T1000 (cell line): ENCODE measurements at places on chromosomes 6 and 20.

DNA sequence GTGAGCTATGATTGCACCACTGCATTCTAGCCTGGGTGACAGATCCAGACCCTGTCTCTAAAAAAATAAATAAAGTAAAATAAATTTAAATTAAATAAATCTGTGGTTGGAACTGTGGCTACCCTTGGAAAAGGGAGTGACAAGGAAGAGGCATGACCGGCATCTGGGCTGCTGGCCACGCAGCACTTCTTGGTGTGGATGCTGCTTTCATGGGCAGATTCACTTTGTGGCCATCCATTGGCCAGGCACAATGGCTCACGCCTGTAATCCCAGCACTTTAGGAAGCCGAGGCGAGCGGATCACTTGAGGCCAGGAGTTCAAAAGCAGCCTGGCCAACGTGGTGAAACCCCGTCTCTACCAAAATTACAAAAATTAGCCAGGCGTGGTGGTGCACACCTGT is 16.1 kb downstream of the EBF4 start:
- DNase-seq, result no peak

DNA sequence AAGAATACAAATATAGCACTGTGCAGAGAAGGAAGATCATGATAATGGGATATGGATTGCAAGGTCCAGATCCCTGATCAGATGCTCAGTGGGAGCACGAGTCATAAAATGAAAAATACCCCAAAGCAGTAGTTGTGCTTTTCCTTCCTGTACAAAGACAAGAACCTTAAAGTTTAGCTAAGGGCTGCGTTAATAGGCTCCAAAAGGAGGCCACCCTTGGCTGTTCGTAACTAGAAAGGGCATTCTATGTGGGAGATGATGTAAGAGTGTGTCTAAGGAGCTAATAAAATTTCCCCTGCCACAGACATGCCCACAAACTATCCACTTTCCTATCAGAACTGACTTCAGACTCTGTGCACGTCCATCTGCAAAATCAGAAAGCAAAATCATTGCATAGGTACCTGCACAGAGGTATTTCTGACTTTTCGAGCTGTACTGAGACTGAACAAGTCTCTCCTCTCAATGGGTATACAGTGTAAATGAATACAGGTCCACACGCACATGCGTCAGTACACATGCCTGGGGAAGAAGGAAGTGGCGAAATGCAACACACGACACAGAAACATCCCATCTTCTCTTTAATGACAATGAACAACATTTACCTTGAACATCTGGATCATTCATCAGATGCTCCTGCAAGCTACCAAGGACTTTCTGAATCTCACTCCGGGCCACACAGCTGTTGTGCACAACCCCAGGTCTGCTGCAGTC is 16.9 kb upstream of the ANKRD60 start:
- no peak for DNase-seq

- DNase-seq, result no peak
These were observed 987 bp downstream of the TMEM181 start for GRCh38 chr6:158560836-158561320.

DNA sequence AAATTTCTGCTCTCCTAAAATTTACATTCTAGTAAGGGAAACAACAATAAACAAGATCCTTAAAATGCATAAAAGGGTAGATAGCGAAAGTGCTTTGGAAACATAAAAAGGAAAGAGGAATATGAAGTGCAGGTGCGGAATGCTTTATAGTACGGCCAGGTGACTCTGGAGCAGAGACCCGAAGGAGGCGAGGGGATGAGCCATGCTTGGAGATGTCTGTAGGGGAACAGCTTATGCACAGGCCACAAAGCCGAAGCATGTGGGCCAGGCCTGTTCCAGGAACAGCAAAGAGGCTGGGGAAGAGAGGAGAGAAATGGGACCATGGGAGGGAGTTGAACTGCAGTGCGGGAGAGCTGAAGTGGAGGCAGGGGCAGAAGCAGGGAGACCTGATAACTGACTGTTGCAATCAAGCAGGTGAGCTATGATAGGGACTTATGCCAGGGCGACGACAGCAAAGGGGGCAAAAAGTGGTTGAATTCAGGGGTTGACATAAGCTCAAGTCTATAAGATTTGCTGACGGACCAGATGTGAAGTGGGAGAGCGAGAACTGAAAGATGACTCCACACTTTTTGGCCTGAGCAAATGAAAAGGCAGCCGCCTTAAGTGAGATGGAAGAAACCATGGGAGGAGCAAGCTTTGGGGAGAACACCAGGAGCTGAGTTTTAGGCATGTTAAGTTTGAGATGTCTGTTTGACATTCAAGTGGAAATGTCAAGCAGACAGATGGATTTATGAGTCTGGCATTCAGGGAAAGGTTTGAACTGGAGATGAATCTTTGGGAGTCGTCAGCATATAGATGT is 83.1 kb downstream of the CNBD2 start:
- DNase-seq, result no peak

GRCh38 chr20:37359836-37360235 is 13.9 kb downstream of the SRC start:
- no peak for DNase-seq

DNA sequence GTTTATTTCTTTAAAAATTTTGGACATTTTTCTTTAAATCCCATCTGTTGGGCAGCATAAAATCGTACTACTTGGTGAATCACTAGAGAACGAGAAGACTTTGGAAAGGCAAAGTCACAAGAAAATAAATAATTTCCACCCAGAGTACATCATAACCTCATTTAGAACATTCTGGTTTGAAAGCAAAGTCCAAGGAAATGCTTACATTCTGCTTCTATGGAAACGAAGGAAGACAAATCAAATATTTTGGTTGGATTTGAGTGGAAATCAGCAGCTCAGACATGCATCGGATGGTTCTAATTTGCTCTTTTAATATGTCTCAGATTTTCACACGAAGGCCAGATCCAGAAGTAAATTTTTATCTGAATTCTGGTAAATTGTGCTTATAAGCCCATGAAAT is 60.7 kb upstream of the LTV1 start:
- no peak for DNase-seq

- DNase-seq, result no peak
These were observed 443.4 kb upstream of the MMS22L start for GRCh38 chr6:97726378-97726777.

- no peak for DNase-seq
These were observed 953.7 kb downstream of the TFAP2A start for GRCh38 chr6:9461188-9461587.

DNA sequence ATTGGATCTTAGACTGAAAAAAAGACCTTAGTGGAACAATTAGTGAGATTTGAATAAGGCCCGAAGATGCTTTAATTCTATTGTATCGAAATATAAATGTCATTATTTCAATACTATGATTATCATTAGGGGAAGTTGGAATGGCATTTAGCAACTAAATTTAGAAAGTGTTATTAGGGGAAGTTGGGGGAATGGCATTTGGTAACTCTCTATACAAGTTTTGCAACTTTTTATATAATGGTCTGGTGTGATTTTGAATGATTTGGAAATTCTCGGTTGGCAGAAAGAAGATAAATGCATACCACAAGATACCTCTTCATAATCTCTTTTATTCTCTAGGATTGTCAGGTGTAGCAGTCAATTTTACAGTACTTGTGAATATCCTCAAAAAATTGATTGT is 49.2 kb downstream of the RNF144B start:
- no peak for DNase-seq

GRCh38 chr6:85945459-85946185 is 302.9 kb upstream of the SYNCRIP start:
- no peak for DNase-seq

DNA sequence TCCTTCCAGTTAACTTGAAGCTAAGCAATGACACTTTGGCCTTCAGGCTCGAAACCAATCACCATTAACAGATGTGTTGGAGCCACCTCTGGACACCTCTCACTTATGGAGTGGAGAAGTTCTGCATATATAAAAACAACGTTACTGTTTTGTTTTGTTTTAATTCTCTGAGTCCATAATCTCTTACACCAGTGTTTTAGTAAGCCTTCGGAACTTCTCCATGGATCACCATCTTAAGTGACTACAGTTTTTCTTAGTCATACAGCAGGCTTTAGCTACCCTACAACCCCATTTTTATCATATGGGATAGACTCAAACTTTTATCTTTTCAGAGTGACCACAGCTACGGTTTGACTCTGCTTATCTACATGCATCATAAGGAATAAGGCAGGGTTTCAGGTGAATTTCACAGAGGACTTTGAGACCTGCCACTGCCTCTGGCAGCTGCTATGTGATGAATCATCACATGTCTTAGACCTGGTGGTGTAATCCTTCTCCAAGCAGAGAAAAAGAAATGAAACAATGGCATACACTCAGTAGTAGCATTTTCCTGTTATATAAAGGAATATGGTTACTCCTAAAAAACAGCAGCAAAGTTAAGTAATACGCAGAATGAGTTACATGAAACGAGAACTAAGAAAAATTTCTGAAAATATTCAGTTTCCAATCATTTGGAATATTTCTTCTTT is 5.5 kb upstream of the HDDC2 start:
- DNase-seq, result no peak

GRCh38 chr6:152124429-152125074 is 317.1 kb downstream of the ESR1 start:
- DNase-seq, result no peak

DNA sequence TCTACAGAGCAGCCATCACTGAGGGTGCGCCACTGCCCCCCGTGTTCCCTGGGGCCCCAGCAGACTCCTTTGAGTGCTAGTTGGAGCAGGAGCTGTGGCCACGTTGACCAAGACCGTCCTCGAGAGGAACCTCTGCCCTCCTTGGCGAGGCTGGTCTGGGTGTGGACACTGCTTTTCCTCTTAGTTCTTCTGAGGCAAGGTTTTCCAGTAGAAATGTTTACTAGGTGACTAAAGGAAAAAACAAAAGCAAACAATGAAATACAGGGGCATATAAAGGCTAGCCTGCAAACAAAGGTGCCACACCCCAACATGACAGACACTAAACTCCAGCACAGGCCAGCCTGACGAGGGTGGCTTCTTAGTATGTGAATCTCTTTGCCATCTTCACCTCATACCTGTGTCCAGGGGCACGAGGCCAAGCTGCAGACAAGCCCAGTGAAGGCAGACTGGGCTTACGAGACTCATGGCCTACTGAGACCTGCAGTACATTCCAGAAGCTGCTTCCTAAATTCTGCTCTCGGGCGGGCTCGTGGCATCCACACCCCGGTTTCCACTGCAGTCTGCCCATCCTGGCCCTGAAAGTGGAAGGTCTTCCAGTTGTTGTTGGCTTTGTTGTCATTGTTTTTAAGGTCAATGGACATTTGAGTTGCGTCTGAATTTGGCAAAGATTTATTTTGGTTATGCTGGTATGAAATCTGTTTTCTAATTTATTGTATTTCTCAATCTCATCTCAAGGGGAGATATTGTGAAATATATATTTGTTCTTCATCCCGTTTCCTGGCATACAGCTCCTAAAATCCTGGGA is 39.2 kb downstream of the FAM50B start:
- no peak for DNase-seq

DNA sequence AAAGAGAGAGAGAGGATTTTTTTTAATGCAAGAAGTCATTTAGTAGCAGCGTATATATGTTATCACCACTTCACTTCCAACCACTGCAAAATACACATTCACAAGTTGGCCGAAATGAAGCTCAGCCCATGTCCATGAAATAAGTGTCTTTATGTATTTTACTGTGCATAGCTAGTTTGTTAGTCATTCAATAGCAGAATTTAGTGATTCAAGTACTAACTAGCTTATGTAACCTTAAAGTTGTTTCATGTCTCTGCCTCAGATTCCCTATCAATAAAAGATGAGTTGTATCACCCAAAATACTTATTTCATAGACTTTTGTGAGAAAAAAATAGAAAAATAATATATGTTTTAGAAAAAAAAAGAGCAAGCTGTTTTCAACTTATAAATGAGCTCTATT is 153.7 kb upstream of the PRDM1 start:
- DNase-seq, result no peak

DNA sequence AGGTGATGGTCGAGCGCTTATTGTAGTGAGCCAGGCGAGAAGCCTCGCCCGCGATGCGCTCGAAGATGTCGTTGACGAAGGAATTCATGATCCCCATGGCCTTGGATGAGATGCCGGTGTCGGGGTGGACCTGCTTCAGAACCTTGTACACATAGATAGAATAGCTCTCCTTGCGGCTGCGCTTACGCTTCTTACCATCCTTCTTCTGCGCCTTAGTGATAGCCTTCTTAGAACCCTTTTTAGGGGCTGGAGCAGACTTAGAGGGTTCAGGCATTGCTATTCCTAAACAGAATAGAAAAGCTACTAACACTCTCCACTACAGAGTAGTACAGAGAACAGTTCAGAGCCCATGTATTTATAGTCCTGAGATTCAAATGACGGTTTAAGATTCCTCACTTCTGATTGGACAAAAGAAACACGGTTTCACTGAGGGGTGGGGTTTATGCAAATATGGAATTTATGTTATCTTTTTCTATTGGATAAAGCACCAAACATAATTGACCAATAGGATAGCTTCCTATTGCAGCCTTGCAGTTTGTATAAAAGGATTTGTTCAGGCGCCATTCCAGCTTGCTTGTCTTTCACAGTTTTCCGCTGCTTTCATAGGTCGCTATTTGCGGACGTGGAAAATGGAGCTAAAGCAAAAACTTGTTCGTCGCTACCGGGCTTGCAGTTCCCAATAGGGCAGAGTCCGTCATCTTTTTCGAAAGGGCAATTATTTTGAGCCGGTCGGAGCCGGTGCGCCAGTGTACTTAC is 43.7 kb upstream of the HFE start:
- DNase-seq, result peak; percentile 87

DNA sequence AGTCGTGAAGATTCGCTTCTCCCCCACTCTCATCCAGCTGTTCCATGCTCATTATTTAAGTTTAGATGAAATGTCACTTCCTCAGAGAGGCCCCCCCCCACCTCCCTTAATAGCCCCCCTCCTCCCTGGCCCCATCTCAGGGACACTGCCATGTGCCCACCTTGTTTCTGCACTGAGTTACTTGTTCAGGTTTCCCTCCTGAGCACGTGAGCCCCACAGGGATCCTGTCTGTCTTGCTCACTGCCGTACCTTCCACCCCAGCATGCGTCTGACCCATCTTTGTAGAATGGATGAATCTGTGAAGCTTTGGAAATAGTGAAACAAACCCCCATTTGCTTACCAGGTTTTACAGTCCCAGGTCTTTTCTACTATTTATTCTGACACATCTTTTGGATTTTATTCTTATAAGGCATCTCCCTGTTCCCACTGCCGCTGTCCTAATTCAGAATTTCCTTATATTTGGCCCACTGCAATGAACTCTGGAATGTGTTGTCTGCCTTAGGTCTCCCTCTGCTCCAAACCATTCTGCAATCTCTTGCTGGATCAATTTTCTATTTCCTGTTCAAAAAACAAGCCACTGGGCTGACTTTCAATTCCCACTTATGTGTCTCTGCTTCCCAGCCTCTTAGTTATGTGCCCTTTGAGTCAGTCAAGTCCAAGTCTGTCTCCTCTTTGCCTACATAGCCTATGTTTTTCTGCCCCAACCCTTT is 136.5 kb upstream of the ECI2 start:
- no peak for DNase-seq

- no peak for DNase-seq
These were observed 14.0 kb upstream of the GRM4 start for GRCh38 chr6:34159844-34160243.
